ENCODE measurements at places on chromosomes 6 and 20.
A peak's percentile ranks its signal among the peaks of the same experiment; 100 is the strongest.

DNA sequence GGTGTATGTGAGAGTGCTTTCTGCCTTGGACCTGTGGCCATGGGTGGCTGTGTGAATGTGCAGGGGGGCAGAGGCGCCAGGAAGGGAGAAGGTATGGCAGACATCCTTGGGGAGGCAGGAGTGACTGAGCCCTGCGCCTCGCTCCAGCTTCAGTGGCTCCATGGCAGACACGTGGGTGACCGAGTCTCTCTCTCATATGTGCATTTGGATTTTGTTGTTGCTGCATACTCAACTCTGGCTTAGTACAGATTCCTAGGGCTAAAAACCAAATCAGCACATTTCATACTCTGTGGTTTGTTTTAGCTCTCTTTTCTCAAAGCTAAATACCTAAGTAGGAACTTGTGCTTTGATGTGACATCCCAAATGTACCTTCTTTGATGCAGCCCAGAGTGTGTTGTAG lies 97.6 kb downstream of the DTD1 start:
- DNase-seq: no peak

DNA sequence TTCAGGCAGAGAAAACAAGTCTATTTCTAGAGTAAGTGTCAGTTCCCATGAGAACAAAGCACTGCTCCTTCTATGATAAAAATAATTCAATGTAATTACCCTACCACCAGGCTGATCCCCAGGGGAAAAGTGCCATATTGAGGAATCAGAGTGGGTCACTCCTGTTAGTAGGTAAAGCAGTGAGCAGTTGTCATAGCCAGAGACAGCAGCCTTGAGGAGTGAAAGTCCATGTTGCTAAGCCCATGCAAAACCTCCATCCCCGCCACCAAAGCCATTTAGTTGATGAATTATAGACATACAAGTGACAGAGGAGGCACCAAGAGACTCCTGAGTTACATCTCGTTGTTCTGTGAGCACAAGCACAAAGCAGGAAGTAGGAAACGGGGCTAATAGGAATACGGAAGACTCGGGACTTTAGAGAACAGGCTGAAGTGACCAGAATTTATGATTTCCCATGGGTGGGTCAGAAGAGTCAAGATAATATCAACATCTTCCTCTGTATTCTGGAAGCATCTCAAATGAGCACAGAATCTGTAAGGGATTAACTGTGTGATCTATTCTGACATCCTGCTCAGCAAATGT lies 197.9 kb downstream of the MAFB start:
- no peak for DNase-seq

- no peak for DNase-seq
Observed at GRCh38 chr6:126072172-126072571, 85.8 kb downstream of the TRMT11 start.

GRCh38 chr20:5279661-5280060 lies 37.1 kb downstream of the PROKR2 start:
- DNase-seq: no peak

DNA sequence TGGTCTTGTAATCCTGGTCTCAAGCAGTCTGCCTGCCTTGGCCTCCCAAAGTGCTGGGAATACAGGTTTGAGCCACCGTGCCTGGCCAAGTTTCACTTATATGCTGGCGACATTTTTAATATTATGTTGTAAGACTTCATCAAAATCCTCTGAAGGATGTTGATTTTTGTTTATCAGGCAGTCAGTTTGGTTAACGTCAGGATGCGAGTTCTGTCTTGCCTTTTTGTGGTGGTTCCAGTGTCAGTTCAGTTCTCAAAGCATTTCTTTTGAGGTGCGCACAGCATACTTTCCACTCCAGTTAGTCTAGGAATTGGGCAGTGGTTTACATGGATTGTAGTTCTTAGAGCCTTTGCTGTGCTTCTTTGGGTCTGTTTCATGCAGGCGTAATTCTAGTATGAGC lies 24.9 kb downstream of the SCAF8 start:
- DNase-seq: no peak

- DNase-seq: no peak
Observed at GRCh38 chr6:167979436-167980139, 17.9 kb upstream of the KIF25 start.

GRCh38 chr6:5995949-5996713 lies 10.6 kb downstream of the NRN1 start:
- DNase-seq: no peak

DNA sequence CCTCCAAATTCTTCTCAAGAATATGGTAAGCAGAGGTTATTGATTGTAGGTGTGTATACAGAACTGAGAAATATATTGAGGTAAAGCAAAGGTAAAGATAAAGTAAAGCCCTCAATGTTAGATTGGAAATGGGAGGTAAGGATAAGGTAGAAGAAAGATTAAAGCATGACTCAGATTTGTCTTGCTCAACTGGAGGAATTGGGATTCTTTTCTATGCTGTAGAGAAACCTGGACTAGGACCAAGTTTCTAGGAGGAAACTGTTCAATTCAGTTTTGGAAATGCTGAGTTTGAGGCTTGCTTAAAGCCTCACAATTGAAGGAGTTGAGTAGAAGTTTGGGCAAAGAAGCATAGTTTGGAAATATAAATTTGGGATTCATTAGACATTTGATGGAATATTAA lies 634.0 kb upstream of the PTCHD4 start:
- DNase-seq: no peak

- no peak for DNase-seq
Observed at GRCh38 chr20:58150772-58151171, 77.7 kb downstream of the ANKRD60 start.

DNA sequence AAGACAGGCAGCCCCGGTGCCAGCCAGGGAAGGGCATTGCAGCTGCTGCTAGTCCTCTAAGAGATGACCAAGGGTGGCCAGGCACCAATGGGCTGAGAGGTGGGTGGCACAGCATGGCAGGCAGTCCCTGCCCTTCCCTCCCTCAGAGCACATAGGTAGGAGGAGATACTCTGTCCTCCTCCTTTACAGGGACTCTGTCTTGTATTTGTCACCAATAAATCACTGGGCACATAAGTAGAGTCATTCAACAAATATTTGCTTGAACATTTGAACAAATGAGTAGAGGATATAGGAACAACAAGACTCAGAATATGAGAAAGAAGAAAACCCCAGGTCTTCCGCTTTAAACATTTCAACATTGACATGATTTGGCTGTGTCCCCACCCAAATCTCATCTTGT lies 69.4 kb upstream of the CLDN20 start:
- no peak for DNase-seq

- DNase-seq: no peak
Observed at GRCh38 chr6:81894306-81894705, 141.8 kb upstream of the TENT5A start.

GRCh38 chr6:170221753-170222400 lies 69.0 kb downstream of the DLL1 start:
- DNase-seq: no peak

DNA sequence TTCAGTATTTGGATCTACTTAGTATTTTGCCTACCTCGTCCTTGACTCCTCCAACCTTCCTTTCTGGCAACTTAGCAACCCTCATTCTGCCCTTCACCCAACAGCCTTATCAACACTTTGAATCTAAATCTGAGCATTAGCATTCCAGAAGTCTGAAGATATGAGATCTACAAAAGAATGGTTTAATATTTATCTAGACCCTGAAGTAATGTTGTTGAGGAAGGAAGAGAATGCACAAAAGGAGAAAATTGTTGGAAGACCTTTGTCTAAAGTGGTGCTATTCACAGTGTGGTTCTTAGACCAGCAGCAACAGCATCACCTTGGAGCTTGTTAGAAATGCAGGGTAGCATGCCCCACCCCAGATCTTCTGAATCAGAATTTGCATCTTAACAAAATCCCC lies 198.2 kb upstream of the PLCB4 start:
- no peak for DNase-seq

- DNase-seq: no peak
Observed at GRCh38 chr6:77447254-77447653, 16.0 kb downstream of the HTR1B start.

DNA sequence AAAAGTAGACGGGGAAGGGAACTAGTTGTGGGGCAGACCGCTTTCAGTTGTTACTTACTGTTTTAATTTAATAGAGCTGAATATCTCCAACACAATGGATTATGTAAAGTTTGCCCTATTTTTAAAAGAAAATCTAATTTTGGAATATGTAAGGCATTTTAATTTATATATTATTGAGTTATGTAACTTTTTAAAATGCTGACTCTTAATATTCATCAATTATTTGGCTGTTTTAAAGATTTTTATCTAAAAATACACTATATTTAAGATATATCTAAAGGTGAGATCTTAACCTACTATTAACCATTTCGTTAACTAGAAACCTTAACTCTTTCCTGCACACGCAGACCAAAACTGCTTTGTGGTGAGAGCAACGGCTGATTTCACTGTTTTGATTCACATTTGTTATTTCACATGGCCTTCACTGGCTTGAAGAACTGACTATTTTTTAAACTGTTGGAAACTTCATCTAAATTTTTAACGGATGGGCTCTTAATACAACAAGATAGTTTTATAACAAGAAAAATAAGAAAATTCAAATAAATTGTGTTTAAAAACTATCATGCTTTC lies 87.9 kb downstream of the HUS1B start:
- no peak for DNase-seq

- no peak for DNase-seq
Observed at GRCh38 chr6:28203201-28203600, 21.9 kb upstream of the ZSCAN9 start.

DNA sequence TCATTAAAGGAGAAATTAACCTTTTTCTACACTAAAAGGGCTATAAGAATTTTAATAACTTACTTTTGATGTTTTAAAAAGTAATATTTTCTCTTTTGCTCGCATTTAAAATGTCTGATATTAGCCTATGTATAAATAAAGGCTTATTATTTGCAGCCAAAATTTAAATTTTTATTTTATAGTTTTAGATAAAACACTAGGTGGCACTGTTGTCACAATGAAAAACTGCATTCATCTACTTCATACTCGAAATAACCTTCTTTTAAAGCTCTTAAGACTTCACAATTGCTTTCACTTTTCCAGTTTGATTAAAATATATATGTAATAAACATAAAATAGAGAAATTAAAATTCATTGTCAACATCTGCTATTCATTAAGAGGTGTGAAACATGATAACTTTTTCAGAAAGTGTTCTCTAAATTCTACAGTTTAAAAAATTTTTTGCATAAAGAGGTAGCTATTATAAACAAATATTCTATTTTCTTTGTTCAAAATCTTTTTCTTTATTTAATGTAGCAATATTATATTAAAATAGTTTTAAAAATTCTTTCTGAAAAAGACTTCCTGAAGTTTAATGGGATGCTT lies 78.8 kb upstream of the DEFB112 start:
- DNase-seq: no peak

GRCh38 chr20:60903325-60903971 lies 348.6 kb upstream of the CDH4 start:
- DNase-seq: no peak

- no peak for DNase-seq
Observed at GRCh38 chr20:40604416-40604815, 84.6 kb downstream of the MAFB start.

DNA sequence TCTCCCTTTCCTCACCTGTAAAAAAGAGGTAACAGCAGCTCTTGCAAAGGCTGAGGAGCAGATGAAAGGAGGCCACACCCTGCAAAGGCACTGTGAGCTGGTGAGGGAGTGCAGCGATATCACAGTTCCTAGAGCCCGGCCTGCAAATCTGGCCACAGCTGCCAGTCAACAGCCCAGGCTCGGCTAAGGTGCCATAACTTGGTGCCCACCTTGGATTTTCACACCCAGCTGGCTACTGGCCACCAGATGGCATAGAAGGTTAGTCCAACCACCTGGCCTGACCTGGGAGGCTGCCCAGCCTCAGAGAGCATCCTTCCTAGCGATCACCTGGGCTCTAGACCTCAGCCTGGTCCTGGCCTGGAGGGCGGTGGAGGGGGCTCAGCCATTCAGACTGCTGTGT lies 46.8 kb downstream of the KCNB1 start:
- no peak for DNase-seq

GRCh38 chr6:32895006-32895345 lies 41.0 kb downstream of the PSMB9 start:
- DNase-seq: no peak

DNA sequence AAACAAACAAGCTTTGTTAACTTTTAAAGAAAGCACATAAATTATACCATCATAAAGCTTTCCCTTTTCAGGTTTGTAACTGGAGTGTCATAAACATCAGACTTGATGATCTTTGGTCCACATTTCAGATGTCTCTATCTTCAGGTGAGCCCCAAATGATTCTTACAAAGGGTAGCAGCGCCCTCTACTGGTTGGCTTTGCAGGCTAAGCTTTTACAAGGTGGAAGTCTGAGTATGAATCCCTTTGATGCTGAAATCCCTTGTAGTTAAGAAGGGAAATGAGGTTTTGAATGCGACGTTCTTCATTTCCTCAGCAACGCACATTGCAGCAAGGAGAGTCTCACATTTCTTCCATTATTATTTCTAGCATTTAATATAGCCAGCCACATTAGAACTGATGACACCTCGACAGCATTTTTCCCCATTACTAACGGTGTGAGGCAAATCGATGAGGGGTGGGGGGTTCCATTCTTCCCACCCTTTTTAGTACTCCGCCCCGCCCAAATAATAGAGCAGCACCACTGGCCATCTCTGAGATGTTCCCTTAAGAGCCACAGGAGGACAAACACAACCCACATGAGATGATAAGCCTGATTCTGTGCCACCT lies 126.3 kb upstream of the NT5E start:
- peak; percentile 68 for DNase-seq

GRCh38 chr20:38771621-38772020 lies 23.4 kb downstream of the ACTR5 start:
- no peak for DNase-seq

DNA sequence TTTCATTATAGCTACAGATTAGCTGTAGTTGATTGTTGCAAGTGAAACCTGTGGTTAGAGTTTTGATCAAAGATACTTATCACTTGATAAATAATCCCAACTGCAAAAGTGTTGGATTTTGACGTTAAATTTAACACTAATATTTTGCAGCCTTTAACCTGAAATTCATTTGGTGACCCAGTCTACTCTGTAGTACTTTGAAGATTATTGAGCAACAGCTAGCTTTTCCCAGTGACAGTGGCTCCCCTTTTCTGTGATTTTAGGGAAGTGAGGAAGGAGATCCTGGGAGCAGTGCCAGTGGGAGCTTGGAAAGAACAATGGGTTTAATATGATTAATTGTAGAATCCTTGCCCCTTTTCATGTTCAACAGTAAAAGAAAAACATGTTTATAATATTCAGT lies 76.9 kb downstream of the NCOA3 start:
- DNase-seq: no peak

GRCh38 chr6:131262060-131262459 lies 126.8 kb downstream of the AKAP7 start:
- no peak for DNase-seq

GRCh38 chr6:152135755-152136448 lies 328.4 kb downstream of the ESR1 start:
- no peak for DNase-seq

DNA sequence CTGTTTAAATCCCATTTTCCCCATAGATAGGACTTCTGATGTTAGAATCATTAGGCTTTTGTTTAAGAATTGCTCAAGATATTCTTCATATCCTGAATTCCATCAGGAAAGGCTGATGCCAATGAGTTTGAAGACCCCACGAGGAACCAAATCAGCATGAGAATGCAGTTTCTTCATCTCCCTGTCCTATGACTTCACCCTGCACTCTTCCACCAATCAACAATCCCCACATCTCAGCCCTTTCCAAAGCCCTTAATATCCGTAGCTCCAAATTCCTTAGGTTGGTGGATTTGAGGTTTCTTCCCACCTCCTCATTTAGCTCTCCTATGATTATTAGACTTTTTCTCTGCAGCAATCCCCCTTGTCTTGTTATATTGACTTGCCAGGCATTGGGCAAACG lies 88.3 kb upstream of the PRND start:
- DNase-seq: no peak
